ENCODE measurements at places on chromosomes 4 and X. TPM values are rescaled to one million over a fixed set of nuclear protein-coding genes. Genes with fewer than 3 reads are reported as not detected.
A peak's percentile ranks its signal among the peaks of the same experiment; 100 is the strongest.

DNA sequence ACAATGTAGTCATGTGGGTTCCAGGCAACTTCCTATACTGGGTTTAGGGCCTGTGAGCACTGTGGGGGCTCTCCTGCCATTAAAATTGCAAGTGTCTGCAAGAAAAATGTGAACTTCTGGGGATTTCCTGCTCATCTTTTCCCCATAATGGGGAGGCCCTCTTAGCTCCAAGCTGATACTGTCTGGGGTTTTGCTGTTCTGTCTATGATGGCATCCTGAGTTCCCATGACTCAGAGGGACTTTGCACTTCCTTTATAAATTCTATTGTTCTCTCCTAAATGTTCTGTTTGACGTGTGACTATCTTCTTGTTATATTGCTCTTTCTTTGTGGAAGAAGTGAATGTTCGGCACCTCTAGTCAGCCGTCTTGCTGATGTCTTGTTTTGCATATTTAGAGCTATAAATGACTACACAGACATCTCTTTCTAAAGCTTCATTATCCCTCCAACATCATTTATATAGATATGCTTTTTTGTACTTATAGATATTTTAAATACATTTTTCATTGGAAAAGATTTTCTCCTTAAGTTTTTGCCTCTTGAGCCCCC, 465.8 kb downstream of the NAF1 start:
- H3K4me3 ChIP-seq, result no peak overlapping the region
- H3K4me1 ChIP-seq, result no peaks in the 10 kb centered on the region
- no peak overlapping the region for H3K27ac ChIP-seq
- DNase-seq, result no peak
- no peaks in the 10 kb centered on the region for H3K27me3 ChIP-seq

GRCh38 chr4:8754634-8755589, 116.7 kb downstream of the HMX1 start:
- H3K27me3 ChIP-seq, result 0 out of 2 replicates have a peak, but pooled peaks cover 7% of the 10 kb centered on the region
- no peak overlapping the region for H3K4me3 ChIP-seq
- H3K27ac ChIP-seq, result no peak overlapping the region
- no peak for DNase-seq
- no peaks in the 10 kb centered on the region for H3K36me3 ChIP-seq
- no peaks in the 10 kb centered on the region for H3K4me1 ChIP-seq

DNA sequence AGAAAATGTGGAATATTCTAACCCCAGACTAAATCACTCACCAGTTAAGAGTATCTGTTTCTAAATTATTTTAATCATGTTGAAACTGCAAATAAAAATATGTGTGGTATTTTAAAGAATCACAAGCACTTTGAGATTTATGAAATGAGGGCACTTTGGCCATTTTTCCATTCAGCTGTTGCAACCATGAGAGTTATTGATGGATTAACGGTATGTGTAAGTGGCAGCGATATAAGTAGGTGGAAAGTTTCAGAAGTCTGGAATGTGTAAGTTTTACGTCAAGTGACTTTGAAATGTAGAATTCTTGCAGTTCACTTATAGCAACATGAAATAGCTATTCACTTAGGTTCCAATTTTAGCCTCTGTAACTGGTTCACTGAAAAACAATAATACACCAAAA, 905.1 kb upstream of the SLIT2 start:
- no peaks in the 10 kb centered on the region for H3K27me3 ChIP-seq
- no peaks in the 10 kb centered on the region for H3K4me1 ChIP-seq
- no peak overlapping the region for H3K27ac ChIP-seq
- DNase-seq, result no peak

DNA sequence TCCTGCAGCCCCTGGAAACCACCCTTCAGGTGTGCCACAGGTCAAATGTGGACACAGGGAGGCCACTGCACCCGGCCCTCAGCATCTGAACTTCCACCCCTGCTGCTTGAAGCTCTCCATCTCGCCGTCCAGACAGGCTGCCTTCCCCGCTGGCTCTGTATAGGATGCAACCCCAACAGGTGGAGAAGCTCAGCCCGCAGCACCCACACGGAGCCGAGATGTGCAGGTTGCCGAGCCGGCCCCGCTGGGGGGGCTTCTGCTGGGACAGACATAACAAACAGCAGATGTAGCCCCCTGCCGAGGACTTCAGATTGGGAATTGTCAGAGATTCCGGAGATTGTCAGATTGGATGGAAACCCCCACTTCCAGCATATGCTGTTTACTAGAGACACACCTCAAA, 20.5 kb downstream of the TMEM187 start:
- no peak overlapping the region for H3K4me3 ChIP-seq
- H3K27me3 ChIP-seq, result no peaks in the 10 kb centered on the region
- no peaks in the 10 kb centered on the region for H3K36me3 ChIP-seq
- H3K27ac ChIP-seq, result no peak overlapping the region

GRCh38 chrX:72727846-72728245, 13.7 kb upstream of the PHKA1 start:
- H3K27me3 ChIP-seq, result no peaks in the 10 kb centered on the region
- DNase-seq, result no peak
- no peak overlapping the region for H3K27ac ChIP-seq
- no peaks in the 10 kb centered on the region for H3K36me3 ChIP-seq
- H3K4me3 ChIP-seq, result no peak overlapping the region

KIAA1210 gene
- total RNA-seq, result not detected

DNA sequence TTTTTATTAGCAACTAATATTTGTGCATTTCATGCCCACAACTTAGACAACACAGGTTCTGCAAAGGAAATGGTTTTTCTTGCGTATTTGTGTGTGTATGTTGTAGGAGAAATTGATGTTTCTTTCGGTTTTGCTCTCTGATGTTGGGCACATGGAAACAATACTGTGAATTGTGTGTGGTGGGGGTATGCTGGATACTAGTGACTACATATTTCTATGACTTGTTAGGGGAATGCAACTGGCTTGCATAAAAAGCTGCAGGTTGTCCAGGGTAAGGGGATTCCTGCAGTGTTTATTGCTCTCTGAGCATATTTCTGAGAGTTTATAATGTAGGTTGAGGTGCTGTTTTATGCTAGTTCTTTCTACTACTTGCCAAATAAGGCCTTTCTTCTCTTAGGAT, 11.6 kb downstream of the DLG3 start:
- no peaks in the 10 kb centered on the region for H3K36me3 ChIP-seq
- peak overlapping the region; percentile 67 for H3K4me3 ChIP-seq
- no peak for DNase-seq
- H3K27ac ChIP-seq, result no peak overlapping the region
